ENCODE measurements at places on chromosomes 3 and 15. TPM values are rescaled to one million over a fixed set of nuclear protein-coding genes. Genes with fewer than 3 reads are reported as not detected.

DNA sequence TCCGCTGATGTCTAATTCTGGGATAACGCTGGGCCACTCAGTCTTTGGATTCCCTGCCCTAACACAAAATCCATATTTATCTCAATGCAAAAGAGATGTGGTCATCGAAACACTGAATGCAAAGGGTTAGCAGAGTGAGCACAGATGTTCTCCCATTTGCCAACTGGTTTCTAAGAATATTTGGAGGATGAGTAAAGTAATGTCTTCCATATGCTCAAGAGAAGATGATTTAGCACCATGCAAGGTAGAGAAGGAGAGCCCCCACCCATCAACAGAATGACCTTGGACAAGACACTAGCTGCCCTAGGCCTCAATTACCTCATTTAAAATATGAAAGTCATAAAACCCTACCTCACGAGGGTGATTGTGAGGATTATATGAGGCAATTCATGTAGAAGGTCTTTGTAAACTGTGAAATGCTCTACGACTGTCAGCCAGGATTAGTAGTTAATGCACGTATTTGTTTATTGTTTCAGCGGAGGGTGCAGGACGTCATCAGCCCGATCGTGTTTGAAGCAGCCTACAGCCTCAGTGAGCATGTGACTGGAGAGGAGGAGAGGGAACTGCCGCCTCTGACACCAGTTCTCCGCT is 232.9 kb upstream of the CTDSPL start:
- no peaks in the 10 kb centered on the region for H3K4me1 ChIP-seq
- no peak overlapping the region for H3K4me3 ChIP-seq
- DNase-seq = no peak
- H3K27me3 ChIP-seq = no peaks in the 10 kb centered on the region
- H3K36me3 ChIP-seq = no peaks in the 10 kb centered on the region

The TLR9 gene
- total RNA-seq = not detected

DNA sequence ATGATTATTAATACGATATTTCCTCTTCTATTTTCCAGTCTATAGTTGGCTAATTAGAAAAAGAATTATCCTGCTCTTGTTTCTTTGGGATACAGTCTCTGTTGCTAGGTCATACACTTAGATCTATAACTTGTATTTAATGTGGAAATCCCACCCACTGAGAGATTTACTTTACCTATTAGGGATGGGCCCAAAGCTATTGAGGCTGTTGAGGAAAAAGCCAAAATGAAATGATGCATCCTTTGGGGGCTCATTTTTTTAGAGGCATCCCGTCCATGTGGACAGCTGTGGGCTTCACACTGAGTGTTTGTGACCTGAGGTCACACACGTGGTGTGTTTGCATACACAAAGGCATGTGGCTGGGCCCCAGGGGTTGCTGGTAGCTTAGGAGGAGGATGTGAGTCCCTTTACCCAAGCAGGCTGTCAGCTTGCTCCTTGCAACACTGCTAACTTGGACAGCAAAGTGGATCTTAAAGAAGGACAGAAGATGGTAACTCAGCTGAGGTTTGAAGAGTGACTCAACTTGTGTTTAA is 477.4 kb downstream of the AGBL1 start:
- H3K27me3 ChIP-seq = no peaks in the 10 kb centered on the region
- no peak for DNase-seq
- H3K36me3 ChIP-seq = no peaks in the 10 kb centered on the region
- H3K27ac ChIP-seq = no peak overlapping the region

The DNAJA4 gene
- 2.5 TPM for total RNA-seq

The RBP2 gene
- not detected for total RNA-seq

DNA sequence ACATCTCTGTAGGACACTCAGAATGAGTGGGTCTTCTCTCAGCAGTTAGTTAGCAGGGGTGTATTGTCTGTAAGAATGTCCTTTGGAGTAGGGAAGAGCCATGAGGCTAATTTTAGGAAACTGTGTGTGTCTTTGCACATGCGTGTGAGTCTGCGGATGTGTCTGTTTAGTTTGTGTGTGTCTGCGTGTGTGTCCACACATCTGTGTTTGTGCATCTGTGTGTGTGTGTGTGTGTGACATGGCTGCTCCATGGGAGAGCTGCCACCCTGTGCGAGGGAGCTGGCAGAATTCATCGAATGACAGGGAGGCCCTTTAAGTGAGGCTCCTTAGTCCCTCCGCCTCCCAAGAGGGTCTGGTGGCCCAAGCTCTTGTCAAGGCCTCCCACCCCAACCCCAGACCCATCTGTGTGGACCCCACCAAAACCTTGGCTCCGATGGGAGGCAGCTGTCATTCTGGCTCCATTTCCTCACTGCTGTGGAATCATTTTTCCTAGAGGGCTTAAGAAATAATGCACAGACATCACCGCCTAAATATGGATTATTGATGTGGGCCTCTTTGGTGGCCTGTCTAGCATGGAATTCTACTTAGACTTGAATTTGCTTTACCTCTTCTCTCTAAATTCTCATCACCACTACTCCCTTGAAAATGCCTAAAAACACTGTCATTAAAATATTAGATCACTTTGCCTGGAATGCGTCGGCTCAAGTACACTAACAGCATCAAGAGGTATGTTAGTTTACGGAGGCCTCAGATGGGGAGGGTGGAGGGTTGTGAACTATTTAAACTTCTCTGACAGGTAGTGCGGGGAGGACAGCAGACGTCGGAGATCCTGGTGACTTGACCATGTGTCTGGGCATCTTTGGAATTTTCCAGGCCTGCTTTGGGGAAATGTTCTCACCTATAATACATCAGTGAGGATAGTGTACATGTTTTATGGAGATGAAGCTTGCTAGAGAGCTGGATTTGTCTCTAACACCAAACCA is 9.4 kb downstream of the ESYT3 start:
- no peaks in the 10 kb centered on the region for H3K36me3 ChIP-seq
- no peak for DNase-seq
- H3K4me1 ChIP-seq = peaks cover 7% of the 10 kb centered on the region
- no peaks in the 10 kb centered on the region for H3K27me3 ChIP-seq
- H3K27ac ChIP-seq = no peak overlapping the region
- H3K4me3 ChIP-seq = no peak overlapping the region

DNA sequence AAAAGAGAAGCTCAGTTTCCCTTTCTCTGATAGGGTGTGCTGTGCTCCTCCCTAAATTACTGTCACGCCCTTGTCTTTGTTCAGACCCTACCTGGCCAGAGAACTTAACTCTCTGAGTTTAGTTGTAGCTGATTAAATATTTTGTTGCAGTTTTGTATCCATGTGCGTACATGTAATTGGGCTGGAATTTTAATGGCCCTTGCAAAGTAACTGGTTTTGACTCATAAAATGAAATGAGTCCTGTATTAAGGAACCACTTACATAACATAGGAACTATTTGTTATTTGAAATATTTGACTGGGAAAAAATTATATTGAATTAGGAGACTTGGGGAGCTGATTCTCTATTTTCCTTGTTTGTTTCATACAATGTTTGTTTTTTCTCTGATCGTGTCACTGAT is 80.2 kb downstream of the LRRK1 start:
- no peaks in the 10 kb centered on the region for H3K4me1 ChIP-seq
- no peak for DNase-seq
- H3K36me3 ChIP-seq = no peaks in the 10 kb centered on the region
- no peak overlapping the region for H3K4me3 ChIP-seq

DNA sequence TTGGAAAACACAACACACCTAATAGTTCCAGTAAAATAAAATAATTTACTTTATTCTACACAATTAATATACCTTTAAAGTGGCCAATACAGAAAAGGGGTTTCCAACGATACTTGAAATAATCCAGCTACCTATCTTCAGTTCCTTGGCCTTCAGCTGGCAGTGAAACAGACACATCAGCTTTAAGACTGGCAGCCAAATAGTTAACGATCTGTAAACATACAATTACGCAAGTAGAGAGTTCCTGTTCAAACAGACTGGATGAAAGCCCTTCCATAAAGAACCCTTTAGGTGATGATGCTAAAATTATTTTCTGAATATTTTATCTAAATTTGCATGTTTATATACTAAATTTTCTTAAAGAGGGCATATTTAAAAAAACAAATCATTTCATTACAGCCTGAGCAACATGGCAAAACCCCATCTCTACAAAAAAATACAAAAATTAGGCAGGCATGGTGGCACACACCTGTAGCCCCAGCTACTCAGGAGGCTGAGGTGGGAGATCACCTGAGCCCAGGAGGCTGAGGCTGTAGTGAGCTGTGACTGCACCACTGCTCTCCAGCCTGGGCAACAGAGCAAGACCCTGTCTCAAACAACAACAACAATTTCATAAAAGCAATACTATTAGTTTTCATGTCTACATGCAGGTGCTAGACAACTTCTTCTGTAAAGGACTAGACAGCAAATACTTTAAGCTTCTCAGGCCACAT is 12.9 kb downstream of the DYNC1LI1 start:
- H3K36me3 ChIP-seq = no peaks in the 10 kb centered on the region
- DNase-seq = no peak

The TFG gene
- 81.9 TPM for total RNA-seq

DNA sequence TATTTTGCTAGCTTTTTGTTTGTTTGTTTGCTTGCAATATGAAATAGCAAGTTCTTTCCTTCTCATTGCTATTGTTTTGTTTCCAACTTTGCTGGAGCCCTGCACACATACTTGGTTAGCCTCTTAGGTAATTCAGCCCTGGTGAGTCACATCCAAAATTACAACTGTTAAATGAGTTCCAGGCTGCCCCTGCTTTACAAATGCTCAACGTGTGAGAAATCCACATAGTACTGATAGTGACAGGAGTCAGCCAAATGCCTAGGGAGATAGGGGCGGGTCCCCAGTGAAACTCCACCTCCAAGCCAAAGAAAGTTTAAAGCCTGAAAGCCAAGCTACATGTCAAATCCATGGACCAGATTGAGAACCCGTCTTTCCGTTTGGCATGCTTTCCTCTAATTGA is 81.3 kb upstream of the RNF7 start:
- H3K27me3 ChIP-seq = peaks cover 1% of the 10 kb centered on the region
- no peak for DNase-seq
- H3K36me3 ChIP-seq = no peaks in the 10 kb centered on the region

The TMEM212 gene
- total RNA-seq = not detected

The CFAP100 gene
- total RNA-seq = not detected

The CCDC9B gene
- 0.78 TPM for total RNA-seq

The TRIM42 gene
- not detected for total RNA-seq

GRCh38 chr3:48897460-48898376 is 964 bp downstream of the SLC25A20 start:
- no peak overlapping the region for H3K27ac ChIP-seq
- DNase-seq = no peak
- no peaks in the 10 kb centered on the region for H3K36me3 ChIP-seq
- H3K4me1 ChIP-seq = peaks cover 6% of the 10 kb centered on the region
- H3K4me3 ChIP-seq = peak overlapping the region; percentile 83

The FANCD2 gene
- total RNA-seq = 77.8 TPM

The PCSK6 gene
- 3.3 TPM for total RNA-seq

GRCh38 chr3:151283907-151284461 is 5.6 kb upstream of the P2RY14 start:
- no peak for DNase-seq
- H3K27me3 ChIP-seq = no peaks in the 10 kb centered on the region
- no peaks in the 10 kb centered on the region for H3K36me3 ChIP-seq
- no peak overlapping the region for H3K27ac ChIP-seq
- no peaks in the 10 kb centered on the region for H3K4me1 ChIP-seq
- no peak overlapping the region for H3K4me3 ChIP-seq

The CDC25A gene
- 65.0 TPM for total RNA-seq

- DNase-seq = no peak
- H3K4me1 ChIP-seq = no peaks in the 10 kb centered on the region
- no peak overlapping the region for H3K27ac ChIP-seq
- no peaks in the 10 kb centered on the region for H3K36me3 ChIP-seq
- no peaks in the 10 kb centered on the region for H3K27me3 ChIP-seq
Observed at GRCh38 chr15:25683911-25684310, 179.2 kb downstream of the ATP10A start.

The SUSD5 gene
- total RNA-seq = 3.3 TPM

DNA sequence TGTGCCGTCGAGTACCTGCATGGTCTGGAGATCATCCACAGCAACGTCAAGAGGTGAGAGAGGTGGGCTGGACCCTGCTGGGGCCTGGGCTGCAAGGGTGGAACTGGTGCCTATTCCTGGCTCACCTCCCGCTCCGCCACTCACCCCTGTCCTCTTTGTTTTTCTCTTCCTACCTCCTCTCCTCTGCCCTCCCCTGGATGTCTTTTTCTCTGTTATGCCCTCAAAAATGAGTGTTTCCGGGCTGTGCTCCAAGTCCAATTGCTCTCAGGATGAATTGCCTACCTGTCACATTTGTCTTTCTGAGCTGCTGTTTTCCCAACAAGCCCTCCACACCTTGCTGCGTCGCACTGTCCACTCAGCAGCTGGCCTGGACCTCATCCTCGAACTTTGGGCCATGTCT is 28.5 kb upstream of the TATDN2 start:
- H3K36me3 ChIP-seq = no peaks in the 10 kb centered on the region
- no peak for DNase-seq
- H3K4me3 ChIP-seq = no peak overlapping the region
- H3K27me3 ChIP-seq = no peaks in the 10 kb centered on the region
- peaks cover 2% of the 10 kb centered on the region for H3K4me1 ChIP-seq

DNA sequence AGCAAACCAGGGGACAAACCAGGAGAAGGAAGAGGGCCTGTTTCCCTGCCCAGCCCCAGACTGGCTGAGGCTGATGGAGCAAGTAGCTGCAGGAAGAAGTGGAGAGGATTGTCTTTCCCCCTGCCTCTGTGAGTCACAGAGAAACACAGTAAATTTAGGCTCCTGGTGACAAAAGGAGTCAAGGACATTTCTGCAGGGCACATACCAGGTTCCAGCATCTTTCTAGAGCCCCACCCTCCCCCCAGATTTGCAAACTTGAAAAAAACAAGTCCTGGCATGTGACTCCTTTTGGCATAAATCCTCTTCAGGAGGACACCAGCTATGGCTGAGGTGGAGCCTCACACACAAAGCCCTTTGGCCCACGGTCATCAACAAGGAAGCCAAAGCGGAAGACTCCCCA is 17.8 kb downstream of the PLD1 start:
- H3K4me1 ChIP-seq = no peaks in the 10 kb centered on the region
- H3K27ac ChIP-seq = no peak overlapping the region
- no peak for DNase-seq
- no peaks in the 10 kb centered on the region for H3K27me3 ChIP-seq

The PDE8A gene
- 6.9 TPM for total RNA-seq

The CPLX3 gene
- total RNA-seq = not detected

The KLHL40 gene
- not detected for total RNA-seq

GRCh38 chr3:118932822-118933558 is 101.7 kb downstream of the IGSF11 start:
- H3K4me1 ChIP-seq = no peaks in the 10 kb centered on the region
- no peak overlapping the region for H3K27ac ChIP-seq
- no peak for DNase-seq
- no peaks in the 10 kb centered on the region for H3K27me3 ChIP-seq
- H3K4me3 ChIP-seq = no peak overlapping the region
- H3K36me3 ChIP-seq = no peaks in the 10 kb centered on the region

DNA sequence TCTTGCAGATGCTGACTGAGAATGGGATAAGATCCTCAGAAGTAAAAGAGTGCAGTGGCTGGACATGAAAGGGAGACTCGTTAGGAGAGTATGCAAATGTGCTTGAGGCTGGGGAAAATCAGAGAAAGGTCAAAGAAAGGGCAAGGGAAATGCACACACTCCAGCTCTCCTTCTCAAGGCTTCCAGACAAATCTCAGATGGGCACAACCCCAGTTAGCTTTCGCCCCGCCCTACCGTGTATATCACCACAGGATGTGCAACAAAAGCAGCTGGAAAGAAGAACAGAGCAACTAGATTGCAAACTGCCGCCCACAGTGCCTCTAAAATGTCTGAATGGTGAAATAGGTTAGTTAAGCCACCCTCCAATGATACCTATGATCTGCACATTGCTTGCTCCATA is 63.9 kb downstream of the CERS3 start:
- no peak overlapping the region for H3K27ac ChIP-seq
- no peaks in the 10 kb centered on the region for H3K36me3 ChIP-seq
- no peak for DNase-seq
- no peak overlapping the region for H3K4me3 ChIP-seq
- no peaks in the 10 kb centered on the region for H3K4me1 ChIP-seq
- H3K27me3 ChIP-seq = no peaks in the 10 kb centered on the region
